ENCODE measurements at places on chromosomes 4 and X.

DNA sequence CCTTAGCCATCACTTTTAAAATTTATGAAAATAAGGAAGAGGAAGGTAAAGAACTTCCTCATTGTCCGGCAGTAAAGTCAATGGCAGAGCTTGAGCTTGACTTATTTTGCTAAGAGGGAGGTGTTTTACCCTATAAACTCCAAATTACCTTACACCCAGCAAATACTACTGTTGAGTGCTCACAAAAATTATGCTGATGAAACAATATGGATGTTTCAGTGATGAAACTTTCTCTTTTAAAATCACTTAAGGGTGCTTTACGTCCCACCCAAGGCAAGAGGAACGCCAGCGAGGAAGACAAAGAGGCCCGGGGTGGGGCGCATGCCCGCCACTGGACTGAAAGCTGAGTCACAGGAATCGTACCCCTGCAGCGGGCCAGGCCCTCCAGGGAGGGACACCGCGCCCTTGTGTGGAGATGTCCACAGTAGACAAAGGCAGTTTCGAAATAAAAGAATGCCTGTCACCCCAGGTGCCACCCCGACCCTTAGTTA is 560 bp upstream of the TMSB4X start:
- DNase-seq, result peak; percentile 32

DNA sequence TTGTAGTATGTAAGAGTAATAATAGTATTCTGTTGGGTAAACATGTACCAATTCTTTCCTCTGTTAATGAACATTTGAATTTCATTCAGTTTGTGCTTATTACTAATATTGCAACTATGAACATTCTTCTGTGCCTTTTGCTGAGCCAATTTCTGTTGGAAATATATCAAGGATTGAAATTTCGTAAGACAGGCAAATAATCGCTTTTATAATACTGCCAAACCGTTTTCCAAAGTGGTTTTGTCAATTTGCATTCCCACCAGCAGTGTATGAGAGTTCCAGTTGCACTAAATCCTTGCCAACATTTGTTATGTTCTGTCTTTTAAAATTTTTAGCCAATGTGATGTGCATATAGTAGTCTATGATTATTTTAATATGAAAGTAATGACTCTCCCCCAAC is 38.6 kb downstream of the MAGEB17 start:
- DNase-seq, result no peak

DNA sequence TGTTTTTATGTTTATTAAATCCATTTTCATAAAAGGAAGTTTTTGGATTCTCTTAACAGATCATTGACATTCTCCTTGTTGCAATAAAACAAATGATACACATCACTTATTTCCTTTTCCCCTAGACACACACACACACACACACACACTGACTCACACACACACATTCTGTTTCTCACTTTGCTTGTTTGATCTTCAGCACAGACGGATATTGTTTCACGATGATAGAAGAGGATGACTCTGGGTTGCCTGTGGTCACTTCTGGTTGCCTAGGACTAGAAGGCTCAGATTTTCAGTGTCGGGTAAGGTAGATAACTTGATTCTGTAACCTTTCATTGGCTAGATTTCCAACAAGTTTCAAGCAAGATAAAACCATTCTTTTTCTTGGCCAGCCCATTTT is 356.8 kb downstream of the BMPR1B start:
- no peak for DNase-seq

GRCh38 chr4:39565878-39566600 is 38.8 kb upstream of the UGDH start:
- no peak for DNase-seq

DNA sequence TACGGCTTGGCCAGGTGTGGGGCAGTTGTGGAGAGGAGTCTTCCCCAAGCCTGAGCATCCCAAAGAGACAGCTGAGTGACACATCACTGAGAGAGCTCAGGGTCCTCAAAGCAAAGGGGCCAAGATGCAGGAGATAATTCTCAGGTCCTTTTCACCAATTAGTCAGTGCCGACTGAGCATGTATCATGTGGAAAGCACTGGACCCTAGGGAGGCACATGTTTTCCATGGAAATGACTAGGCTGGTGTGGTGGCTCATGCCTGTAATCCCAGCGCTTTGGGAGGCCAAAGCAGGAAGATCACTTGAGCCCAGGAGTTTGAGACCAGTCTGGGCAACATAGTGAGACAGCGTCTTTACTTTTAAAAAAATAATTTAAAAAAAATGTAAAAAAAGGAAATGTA is 67.3 kb upstream of the PRPS1 start:
- DNase-seq, result no peak

DNA sequence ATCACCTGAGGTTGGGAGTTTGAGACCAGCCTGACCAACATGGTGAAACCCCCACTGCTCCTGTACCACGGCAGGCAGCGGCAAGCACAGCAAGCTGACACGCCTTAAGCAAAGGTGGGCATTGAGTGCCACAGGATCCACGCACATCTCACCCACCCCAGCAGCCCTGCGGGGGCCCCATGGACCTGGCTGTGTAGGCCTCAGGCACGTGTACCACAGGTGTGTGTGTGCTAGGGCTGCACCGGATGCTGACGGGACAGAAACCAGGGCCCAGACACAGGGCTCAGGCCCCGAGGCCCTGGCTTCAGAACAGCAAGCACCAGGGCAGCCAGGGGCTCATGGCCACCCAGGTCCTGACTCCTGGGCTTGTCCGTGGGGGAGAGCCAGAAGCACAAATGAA is 46.8 kb downstream of the GAK start:
- DNase-seq, result no peak

DNA sequence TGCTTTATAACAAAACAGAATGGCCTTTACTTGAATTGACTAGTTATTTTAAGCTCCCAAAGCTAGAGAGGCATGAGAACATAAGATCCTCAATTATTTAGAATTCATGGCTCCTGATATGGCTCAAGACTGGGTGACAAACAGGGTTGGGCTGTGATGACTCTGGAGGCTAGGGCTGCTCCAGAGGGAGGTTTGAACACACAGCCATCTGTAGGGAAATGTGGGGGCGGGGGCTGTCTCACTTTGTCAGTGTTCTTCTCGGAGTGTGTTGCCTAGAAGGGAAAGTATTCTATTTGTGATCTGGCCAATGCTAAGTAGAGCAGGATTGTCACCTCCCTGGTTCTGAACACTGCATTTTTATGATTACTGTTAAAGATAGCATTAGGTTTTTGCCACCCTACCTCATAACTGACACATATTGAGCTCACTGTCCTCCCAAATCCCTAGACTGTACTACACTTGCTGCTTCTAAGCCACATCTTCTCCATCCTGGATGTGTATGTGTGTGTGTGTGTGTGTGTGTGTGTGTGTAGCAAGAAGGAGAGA is 45.9 kb downstream of the VSIG4 start:
- no peak for DNase-seq

DNA sequence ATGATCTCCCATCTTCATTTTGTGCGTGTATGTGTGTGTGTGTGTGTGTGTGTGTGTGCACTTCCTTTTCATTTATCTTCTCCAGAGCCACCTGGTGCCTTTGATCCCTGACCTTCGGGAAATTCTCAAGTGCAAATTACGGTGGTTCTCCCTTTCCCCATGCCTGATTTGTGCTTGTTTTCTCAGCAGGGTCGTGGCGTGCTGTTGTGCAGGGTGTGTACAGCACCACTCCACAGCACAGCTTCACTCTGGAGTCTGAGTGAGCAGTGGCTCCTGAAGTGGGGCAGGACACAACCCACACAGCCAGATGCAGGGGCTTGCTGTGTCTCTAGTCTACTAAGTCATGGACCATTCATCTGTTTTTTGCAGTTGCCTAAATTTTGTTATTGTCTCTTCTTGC is 114.2 kb upstream of the TBC1D9 start:
- DNase-seq, result no peak

- DNase-seq, result no peak
Observed at GRCh38 chrX:3362956-3363355, 16.5 kb upstream of the MXRA5 start.

GRCh38 chrX:51893931-51894696 is 691 bp downstream of the MAGED1 start:
- DNase-seq, result no peak

GRCh38 chr4:91427171-91427570 is 876.6 kb upstream of the GRID2 start:
- no peak for DNase-seq

GRCh38 chrX:7372825-7373525 is 225.0 kb upstream of the PUDP start:
- no peak for DNase-seq

DNA sequence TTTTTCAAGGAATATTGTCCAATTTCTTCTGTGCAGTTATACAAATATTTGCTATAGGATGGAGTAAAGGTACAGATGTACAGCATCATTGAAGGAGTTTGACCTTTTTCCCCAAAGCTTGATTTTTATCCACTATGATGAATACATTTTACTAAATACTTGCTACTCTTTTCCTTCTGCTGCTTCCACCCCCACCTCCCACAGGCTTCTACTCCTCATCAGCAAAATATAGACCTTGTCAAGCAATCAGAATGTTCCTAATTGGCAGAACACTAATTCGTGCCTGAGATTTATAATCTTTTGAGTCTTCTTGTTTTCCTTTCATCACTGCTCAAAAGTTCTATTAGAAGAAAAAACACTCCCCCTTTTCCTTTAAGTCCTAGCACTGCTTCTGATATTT is 3.8 kb upstream of the THAP9 start:
- no peak for DNase-seq

DNA sequence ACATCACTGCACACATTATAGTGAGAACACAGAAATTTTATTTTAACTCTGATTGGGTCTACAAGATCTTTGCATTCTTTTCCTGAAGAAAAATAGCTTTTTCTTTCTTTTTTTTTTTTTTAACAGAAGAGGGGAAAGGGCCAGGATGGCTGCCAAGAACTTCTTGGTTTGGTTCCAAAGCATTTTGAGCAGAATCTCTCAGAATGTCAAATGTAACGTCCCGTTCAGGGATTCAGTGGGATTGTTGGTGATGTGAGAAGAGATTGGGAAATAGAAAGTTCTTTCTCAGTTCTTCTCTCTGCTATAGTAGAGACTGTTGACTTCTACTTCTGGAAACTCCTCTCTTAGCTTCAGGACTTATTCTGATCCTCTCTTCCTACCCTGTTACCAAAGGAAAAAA is 70.9 kb upstream of the CBR4 start:
- DNase-seq, result no peak

DNA sequence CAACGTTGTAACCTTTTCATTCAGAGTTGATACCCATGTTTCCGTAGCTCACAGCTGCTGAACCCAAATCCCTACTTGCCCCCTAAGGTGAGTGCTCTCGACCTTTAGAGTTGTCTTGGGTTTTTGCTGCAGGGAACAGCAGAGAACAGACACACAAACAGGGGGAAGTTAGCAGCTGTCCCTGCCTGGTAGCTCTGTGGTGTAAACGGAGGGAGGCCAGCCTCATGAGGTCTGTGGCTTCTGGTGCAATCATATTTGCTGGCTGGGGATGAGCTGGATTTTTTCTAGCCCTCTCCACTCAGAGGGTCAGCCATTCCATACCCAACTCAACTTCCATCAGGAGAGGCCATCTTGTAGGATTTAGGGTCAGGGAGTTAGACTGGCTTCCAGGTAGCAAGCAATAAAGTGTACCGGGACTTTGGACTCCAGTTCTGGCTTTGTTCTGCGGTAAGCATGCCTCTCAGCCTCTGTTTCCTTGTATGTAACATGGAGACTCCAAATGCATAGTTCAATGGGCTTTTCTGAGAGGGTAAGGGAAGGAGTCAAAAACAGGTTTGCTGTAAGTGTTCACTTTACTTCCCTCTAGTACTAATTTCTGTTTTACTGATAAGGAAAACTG is 218.9 kb downstream of the MID1IP1 start:
- no peak for DNase-seq

- no peak for DNase-seq
Observed at GRCh38 chrX:12412561-12412960, 274.3 kb downstream of the FRMPD4 start.

DNA sequence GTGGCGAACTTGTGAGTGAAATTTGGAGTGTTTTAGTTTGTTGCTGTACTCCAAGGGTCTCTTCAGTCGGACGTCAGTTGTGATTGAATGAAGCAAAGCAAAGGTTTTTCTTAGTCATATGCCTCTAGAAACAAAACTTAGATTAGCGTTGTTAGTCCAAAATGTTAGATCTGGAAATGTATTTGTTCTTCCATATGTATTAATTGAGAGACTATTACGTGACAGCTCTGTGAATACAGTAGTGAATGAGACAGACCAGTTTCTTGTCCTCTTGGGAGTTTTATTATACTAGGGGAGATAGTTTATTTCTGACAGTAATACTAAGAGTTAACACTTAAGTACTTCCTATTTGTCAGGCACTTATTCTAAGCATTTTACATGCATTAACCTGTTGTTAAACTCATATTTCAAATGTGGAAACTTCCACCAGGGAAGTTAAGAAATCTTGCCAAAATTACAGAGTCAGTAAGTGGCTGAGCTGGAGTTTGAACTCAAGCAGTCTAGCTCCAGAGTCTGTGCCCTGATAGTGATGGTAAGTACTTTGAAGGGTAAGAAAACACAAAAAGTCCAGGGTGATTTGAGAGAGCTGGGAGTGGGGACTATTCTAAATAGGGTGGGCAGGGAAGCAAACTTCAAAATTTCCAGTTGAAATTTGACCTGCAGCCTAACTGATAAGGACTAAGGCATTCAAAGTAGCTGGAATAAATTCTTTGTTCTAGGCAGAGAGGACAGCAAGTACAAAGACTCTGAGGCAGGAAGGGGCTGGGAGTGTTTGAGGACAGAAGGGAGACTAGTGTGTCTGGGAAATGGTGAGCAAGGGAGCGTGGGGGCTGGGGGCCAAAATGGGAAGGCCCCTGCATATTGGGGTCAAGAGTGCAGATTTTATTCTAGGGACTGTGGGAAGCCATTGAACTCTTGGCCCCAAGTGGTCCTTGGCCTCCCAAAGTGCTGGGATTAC is 17.0 kb downstream of the ADD1 start:
- no peak for DNase-seq

- no peak for DNase-seq
Observed at GRCh38 chr4:152009983-152010709, 249.3 kb upstream of the GATB start.

DNA sequence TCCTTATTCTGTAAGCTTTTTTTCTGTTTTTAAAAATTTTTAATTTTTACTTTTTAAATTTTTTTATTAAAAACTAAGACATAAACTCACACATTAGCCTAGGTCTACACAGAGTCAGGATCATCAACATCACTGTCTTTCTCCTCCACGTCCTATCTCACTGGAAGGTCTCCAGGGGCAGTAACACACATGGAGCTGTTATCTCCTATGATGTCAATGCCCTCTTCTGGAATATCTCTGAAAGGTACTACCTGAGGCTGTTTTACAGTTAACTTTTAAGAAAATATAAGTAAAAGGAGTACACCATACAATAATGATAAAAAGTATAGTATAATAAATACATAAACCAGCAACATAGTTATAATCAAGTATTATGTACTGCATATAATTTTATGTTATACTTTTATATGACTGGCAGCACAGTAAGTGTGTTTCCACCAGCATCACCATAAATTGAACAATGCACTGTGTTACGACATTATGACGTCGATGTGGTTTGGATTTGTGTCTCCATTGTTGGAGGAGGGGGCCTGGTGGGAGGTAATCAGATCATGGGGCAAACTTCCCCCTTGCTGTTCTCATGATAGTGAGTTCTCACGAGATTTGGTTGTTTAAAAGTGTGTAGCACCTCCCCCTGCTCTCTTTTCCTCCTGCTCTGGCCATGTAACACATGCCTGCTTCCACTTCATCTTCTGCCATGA is 21.3 kb downstream of the IL15 start:
- DNase-seq, result no peak

- DNase-seq, result no peak
Observed at GRCh38 chr4:30728311-30728710, 8.1 kb downstream of the PCDH7 start.

GRCh38 chrX:115679460-115679859 is 118.5 kb downstream of the PLS3 start:
- no peak for DNase-seq

- DNase-seq, result no peak
Observed at GRCh38 chrX:118519411-118520215, 24.0 kb downstream of the DOCK11 start.

GRCh38 chrX:40003428-40004245 is 94.1 kb downstream of the BCOR start:
- DNase-seq, result no peak

All from omental fat pad (tissue), 4 donors.